ENCODE measurements at places on chromosomes 3 and 15. TPM values are rescaled to one million over a fixed set of nuclear protein-coding genes. Genes with fewer than 3 reads are reported as not detected.

GRCh38 chr15:57308170-57308545, 68.1 kb upstream of the CGNL1 start:
- ATAC-seq = no peak

- no peak for ATAC-seq
Observed at GRCh38 chr15:65233696-65234095, 22.4 kb upstream of the CILP start.

GRCh38 chr3:139433089-139433488, 43.2 kb downstream of the RBP2 start:
- ATAC-seq = no peak

Gene SOX14
- not detected for total RNA-seq

Gene SLC24A5
- 0.08 TPM for total RNA-seq

DNA sequence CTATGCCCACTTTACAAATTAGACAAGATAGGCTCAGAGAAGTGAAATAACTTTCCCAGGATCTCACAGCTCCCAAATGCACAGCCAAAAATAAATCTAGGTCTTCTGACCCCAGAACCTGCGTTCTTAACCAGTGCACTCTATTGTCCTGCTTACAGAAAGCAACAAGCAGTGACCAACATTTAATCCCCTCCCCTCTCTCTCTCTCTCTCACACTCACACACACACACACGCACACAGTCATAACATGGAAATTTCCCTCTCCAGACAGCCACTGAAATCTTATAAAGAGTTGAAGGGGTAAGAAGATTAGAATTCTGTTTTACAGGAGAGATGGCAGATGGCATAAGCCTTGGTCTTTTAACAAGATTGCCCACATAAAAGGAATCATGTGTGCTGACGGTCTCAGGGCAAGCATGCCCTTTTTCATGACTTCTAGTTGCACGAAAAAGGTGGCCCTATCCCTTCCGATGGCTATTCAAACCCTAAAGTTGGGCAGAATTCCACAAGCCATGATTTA, 29.4 kb downstream of the EOGT start:
- no peak for ATAC-seq

DNA sequence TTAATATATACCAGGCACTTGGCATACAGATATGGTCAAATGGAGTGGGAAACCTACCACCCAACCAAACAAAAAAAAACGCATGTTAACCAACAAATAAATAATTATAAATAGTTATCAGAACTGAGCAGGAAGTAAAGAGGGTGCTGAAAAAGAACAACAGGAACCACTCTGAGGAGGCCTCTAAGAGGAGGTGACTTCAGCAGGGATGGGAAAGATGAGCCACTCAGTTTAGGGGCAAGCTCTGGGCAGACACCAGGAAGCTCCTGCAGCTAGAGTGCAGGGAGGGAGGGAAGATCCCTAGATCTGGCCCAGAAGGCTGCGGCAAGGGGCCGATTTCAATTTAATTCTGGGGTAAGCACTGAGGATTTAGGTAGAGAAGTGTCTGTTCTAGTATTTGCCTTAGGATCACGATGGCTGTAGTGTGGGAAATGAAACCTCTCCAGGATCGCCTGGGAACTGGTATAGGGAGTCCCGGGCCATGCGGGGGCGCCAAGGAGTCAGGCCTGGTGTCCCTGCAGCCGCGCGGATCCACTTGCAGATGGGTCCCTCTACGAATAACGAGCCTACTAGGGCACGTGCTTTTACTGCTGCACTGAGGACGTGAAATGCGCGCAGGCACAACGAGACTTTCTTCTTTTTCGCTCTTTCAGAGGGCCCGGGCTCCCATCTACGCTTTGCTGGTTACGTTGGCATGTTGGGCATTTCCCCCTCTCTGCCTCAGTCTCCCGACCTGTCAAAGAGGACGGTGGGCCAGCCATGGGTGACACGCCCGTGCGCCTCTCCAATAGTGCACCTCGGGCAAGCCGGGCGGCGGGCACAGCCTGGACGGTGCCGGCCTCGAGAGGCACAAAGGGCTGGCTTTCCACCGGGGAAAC, 1.5 kb upstream of the LIMD1 start:
- ATAC-seq = peak; percentile 80

- no peak for ATAC-seq
Observed at GRCh38 chr3:156602424-156602823, 47.5 kb upstream of the SSR3 start.

Gene FOXB1
- total RNA-seq = 0.28 TPM

DNA sequence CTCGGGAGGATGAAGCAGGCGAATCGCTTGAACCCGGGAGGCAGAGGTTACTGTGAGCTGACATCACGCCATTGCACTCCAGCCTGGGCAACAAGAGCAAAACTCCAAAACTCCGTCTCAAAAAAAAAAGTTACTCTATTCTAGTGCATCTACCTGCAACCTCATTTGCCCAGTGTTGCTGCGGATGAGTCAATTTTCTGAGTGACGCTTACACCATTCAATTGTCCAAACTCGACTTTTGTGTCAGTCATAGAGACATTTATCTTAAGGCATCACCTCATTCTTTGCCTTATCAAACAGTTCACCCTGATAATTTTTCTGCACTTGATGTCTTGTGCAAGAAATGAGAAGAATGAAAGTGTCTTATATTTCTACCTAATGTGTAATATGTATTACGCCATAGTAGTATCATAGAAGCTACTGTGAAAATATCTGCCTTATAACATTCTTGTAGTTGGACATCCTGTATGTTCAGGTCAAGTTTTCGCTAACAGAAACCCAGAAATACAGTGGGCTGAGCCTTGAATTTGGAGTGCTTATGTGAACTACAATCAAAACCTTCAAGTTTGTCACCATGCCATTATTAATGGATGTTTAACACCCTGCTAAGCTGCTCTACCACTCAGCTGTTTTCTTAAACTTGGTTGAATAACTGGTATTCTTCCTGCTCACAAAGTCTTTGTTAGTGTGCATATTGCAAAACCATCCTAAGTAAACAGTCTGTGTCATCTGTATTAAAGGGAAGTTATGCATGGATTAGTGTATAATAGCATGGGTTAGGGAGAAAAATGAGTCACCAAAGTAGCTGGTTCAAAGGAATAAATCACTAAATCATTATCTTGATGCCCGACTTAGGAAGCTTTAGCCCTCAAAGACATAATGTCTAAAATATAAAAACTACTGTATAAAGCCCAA, 531.0 kb upstream of the NR2F2 start:
- ATAC-seq = peak; percentile 93

Gene IL17RB
- 1.7 TPM for total RNA-seq

GRCh38 chr15:69628256-69629093, 175.9 kb downstream of the RPLP1 start:
- no peak for ATAC-seq

Data from motor neuron (in vitro differentiated cells).